ENCODE measurements at places on chromosomes 6 and 20.

DNA sequence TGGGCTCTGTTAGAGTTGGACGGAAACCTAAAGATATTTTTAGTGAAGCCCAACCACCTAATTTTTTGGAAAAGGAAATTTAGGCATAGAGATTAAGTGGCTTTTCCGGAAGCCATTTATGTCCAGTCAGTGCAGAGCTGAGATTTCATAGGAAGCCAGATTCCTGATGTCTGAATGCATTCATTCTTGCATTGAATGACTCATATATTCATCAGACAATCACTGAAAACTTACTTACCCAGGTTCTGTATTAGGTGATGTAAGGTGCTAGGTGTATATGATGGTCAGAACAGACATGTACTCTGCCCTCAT lies 4.1 kb downstream of the SH3BGRL2 start:
- no peak for DNase-seq

- DNase-seq = no peak
Measured at GRCh38 chr20:47973519-47974233, 188.4 kb upstream of the SULF2 start.

DNA sequence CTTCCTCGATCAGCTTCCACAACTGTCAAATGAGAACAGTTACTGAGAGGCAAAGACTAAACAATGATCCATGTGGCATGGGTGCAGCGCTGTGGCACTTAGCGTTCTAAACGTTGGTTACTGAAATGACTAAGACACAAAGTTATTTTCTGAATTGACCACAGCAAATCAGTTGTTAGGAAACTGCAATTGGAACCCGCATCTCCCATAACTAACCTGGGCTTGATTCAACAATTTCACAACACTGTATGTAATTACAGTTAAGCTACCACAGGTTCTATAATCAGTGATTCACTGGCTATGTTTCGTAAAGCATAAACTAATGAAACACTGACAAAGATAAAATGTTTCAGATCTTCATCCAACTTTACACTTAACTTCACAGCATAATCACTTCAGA lies 12.5 kb downstream of the WDR27 start:
- DNase-seq = no peak

DNA sequence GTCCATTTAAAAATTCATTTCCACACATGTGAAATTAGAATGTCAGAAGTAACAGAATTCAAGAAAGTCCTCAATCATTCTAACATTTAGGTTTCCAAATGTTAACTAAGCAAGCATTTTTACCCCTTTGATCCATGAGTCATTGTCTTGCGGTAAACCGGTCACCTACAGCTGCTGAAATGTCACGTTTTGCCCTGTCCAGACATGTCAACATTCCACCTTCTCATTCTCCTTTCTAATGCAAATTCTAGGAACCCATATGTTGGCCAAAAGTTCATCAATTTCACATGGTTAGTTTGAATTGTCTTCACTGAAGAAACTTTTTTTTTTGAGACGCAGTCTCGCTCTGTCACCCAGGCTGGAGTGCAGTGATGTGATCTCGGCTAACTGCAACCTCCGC lies 117.2 kb downstream of the IPCEF1 start:
- no peak for DNase-seq

GRCh38 chr20:14707026-14707680 lies 369.7 kb upstream of the FLRT3 start:
- no peak for DNase-seq

DNA sequence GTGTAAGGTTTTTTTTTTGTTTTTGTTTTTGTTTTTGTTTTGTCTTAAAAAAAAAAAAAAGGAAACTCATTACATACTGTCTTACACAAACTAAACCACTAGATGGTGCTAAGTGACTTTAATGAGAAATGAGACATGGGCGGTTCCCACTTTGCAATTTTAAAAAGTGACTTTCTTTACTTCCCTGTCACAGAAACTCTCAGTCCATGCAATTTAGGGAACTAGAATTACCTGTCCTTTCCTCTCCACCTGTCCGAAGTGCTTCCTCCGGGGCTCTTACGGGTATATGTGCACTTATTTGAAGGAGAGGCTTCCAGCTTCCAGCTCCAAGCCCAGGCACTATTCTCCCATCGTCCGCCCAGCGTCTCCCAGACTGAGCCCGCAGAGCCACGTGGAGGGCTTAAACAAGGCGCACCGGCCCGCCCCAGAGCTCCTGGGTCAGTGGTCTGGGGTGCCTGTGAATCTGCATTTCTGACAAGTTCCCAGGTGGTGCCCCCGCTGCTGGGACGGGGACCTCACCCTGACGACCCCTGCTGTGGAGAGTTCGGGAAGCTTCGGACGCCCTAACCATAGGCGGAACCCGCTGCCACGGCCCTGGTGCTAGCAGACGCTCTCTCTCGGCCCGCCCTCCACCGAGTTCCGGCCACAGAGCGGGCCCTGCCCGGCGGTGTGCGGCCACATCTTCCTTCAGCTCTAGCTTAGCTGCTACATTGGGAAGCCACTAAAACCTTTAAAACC lies 26.1 kb downstream of the BFSP1 start:
- peak; percentile 92 for DNase-seq

DNA sequence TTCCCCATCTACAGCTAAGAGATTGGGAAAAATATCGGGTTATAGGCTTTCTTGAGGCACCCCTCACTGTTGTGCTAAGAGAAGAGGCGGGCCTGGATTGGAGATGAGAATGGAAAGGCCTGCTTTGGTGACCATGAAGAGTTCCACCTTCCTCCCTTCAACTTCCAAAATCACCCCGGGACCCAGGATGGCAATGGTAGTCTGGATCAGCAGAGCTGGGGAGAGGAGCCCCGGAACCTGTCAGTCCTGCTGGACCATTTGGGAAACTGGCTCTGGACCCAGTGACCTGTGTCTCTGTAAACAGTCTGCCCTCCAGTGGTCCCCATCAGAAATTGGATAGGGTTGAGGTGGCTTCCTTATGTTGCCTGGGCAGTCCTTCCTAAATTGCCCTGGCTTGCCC lies 1085.6 kb downstream of the KHDRBS2 start:
- no peak for DNase-seq

- DNase-seq = no peak
Measured at GRCh38 chr6:129601323-129601722, 108.7 kb downstream of the ARHGAP18 start.

DNA sequence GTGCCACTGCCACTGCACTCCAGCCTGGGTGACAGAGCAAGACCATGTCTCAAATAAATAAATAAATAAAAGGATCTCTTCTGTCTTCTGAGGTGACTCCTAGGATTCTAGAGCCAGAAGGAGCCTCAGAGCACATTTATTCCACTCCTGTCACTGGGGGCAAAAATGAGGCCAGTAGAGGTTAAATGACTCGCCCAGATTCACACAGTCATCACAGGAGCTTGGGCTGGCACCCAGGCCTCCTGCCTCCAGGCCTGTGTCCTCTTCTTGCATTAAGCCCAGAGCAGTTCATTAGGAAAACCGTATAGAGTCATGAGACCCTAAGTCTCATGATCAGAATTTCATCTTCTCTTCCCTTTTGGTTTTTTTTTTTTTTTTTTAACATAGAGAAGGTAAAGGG lies 243.3 kb downstream of the NRN1 start:
- no peak for DNase-seq

- peak; percentile 58 for DNase-seq
Measured at GRCh38 chr6:41970436-41970846, 28.8 kb upstream of the CCND3 start.

- DNase-seq = no peak
Measured at GRCh38 chr6:129485746-129486145, 224.2 kb downstream of the ARHGAP18 start.

- DNase-seq = no peak
Measured at GRCh38 chr20:41601742-41602141, 16.4 kb downstream of the CHD6 start.

DNA sequence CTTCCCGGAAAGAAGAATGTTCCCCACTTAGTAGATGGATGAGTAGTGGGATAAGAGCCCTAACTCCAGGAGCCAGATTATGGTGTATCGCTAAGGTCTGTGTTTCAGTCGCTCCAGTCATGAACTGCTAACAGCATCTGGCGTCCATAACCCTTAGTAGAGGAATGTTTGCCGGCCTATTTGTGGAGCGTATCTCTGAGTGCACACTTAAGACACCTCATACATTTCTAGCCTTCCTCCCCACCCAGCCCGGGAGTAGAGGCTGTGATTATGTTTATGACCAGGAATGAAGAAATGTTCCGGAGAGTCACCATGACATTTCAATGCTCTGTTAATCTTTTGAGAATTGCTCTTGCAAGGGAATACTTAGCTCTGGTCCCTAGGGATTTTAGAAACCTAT lies 251.1 kb upstream of the SOX4 start:
- no peak for DNase-seq

- DNase-seq = peak; percentile 8
Measured at GRCh38 chr6:41682497-41683272, 44.4 kb downstream of the MDFI start.

- peak; percentile 41 for DNase-seq
Measured at GRCh38 chr6:41801380-41801779, 13.9 kb downstream of the TOMM6 start.

DNA sequence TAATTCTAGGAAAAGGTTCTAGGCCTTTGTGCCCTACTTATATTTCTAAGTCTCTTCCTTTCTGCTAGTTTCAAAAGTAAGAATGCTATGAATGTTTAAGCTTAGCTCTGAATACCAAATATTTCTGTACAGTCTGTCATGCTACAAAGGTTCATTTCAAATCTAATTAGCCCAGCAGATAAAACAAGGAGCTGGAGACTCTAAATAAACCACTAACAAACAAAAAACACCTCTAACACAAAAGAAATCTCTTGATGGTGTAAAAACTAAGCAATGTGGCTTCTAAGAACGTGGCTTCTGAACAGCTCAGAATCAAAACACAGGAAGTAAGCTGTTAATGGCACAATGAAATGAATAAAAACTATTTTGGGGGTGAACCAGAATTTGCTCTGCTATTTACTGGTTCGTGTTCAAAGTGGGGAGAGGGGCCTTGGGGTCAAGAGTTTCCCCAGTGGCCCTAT lies 198.3 kb downstream of the BCAS1 start:
- DNase-seq = no peak

DNA sequence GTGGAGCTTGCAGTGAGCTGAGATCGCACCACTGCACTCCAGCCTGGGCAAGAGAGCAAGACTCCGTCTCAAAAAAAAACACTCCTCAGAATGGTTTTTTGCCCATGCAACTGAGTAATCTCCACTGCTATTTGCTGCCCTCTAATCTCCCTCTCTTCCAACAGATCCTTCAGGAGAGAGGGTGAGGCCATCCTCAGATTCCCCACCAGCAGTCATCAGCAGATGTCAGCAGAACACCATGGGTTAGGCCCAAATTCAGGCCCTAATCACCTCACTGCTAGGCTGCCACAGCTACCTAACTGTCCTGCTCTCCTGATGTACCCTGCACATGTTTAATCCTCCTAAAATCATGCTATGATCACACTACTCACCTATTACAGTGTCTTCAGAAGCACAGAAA lies 63.2 kb upstream of the BEND6 start:
- DNase-seq = peak; percentile 18

GRCh38 chr6:53728570-53729194 lies 63.1 kb upstream of the KLHL31 start:
- peak; percentile 77 for DNase-seq

- DNase-seq = peak; percentile 85
Measured at GRCh38 chr20:8722277-8722928, 346.5 kb upstream of the PLCB4 start.

- no peak for DNase-seq
Measured at GRCh38 chr6:136192902-136193301, 57.2 kb downstream of the MTFR2 start.

GRCh38 chr6:84816741-84817140 lies 52.3 kb upstream of the TBX18 start:
- DNase-seq = no peak

DNA sequence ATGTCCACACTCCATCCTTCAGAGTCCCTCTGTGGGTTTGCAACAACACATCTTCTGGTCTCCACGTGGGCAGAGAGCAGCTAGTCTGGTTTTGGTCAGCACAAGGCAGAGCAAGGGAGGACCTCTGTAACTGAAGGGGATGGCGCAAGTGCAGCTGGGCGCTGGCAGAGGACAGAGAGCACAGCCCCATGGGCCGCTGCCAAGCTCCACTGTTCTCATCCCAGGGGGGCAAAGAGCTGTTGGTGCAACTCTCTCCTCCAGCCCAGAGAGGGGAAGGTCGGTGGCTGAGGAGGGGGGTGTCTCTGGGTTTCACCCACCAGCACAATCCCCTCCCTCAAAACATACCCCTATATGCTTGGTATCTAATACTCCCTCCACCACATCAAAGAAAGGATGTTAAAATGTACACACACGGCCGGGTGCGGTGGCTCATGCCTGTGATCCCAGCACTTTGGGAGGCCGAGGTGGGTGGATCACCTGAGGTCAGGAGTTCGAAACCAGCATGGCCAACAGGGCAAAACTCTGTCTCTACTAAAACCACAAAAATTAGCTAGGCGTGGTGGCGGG lies 9.1 kb downstream of the ATP9A start:
- no peak for DNase-seq
